ENCODE measurements at places on chromosomes 3 and 15. TPM values are rescaled to one million over a fixed set of nuclear protein-coding genes. Genes with fewer than 3 reads are reported as not detected.

GRCh38 chr3:51982352-51982837 lies 940 bp upstream of the ACY1 start:
- no peak for DNase-seq

GRCh38 chr3:62843508-62843907 lies 31.7 kb downstream of the CADPS start:
- no peak for DNase-seq

The CLDN1 gene
- total RNA-seq: 3.0 TPM

GRCh38 chr3:108414007-108414406 lies 96.4 kb downstream of the MYH15 start:
- DNase-seq: no peak

DNA sequence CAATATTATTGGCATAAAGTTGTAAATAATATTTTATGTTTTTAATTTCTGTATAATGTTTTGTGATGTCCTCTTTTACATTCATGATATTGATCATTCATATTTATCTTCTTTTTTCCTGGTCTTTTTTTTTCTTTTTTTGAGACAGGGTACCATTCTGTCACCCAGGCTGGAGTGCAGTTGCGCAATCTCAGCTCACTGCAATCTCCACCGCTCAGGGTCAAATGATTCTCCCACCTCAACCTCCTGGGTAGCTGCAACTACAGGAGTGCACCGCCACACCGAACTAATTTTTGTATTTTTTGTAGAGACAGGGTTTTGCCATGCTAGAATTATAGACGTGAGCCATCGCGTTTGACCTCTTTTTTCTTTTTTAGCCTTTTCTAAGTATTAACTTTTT lies 52.9 kb downstream of the USF3 start:
- no peak for DNase-seq

The NRROS gene
- 5.3 TPM for total RNA-seq

The PAQR9 gene
- 2.7 TPM for total RNA-seq

DNA sequence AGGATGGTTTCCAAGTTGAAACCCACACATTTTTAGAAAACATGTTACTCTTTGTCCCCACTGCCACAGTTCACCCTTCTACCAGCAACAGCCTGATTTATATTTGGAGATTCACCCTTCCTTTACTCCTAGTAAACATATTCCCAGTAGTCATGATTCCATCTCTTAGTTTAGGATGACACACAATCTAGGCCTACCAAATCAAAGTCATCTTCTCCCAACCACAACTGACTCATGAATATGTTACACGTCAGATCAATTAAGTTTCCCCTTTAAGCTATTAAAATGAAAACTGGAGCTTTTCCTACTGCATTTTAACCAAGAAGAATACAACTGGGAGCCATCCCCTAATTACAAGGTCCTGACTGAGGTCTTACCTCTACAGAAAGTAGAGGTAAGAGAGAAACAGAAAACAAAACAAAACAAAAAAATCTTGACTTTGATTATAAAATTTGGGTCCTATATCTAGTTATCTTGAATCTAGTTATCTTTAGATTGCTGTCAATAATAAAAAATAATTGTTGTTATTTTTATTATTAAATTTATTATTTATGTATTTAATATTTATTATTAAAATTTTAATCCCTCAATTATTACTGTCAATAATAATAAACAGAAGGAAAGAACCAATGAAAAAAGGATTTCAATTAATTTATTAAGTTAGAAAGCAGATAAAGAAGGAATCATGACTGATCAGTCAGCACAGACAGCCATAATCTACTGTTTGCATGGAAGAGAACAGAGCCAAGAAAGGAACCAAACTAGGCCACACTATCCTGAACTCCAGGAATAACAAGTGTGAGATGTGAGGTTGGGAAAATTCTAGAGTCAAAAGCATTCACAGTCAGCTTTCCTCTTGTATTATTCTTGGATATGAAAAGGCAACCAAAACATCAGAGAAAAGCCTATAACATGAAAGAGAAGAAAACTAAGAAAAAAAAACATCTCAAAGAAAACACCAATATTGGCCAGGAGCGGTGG lies 12.5 kb downstream of the DPH6 start:
- DNase-seq: no peak

GRCh38 chr3:62332017-62332416 lies 41.3 kb downstream of the FEZF2 start:
- no peak for DNase-seq
